ENCODE measurements at places on chromosomes 16 and 17.

- no peak for DNase-seq
Observed at GRCh38 chr16:66903544-66904427, 14.9 kb downstream of the CDH16 start.

DNA sequence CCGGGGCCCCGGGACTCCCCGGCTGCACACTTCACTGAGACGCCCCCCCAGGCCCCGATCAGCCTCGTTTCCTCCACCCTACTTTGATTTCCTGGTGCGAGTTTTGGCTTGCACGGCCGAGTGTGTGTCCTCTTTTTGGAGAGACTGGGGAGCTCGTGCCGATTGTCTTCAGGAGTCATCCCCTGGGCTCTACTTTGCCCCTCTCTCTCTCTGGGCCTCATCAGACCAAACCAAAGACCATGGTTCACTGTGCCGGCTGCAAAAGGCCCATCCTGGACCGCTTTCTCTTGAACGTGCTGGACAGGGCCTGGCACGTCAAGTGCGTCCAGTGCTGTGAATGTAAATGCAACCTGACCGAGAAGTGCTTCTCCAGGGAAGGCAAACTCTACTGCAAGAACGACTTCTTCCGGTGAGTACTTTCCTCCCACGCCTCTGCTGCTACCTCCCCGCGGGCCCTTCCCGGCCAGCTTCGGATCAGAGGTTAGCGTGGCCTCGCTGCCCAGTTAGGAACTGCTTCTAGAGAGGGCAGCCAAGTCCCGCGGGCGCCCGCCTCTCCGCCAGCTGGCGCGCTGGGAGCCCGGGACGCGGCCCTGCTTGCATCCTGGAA, 787 bp downstream of the LHX1 start:
- no peak for DNase-seq

- DNase-seq = no peak
Observed at GRCh38 chr17:80109713-80110446, 8.5 kb downstream of the GAA start.

DNA sequence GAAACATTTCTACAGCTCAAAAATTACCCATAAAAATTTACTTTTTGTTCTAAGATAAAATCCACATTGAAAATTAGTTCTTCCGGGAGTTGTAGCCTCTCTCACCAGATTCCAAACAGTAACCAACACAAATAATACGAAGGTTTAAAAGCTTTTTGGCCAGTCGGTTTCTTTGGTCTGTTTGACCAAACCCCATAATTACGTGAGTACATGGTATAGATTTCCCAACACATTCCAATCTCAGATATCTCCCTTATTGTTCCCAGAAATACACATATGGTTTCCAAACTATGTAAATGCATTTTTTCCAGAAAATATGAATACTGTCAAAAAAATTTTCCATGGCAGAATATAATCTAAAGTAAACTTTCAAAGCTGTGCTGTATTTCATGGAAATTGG, 722.0 kb downstream of the KCNJ2 start:
- DNase-seq = no peak

- peak; percentile 63 for DNase-seq
Observed at GRCh38 chr16:14309001-14309886, 238.1 kb downstream of the MRTFB start.

DNA sequence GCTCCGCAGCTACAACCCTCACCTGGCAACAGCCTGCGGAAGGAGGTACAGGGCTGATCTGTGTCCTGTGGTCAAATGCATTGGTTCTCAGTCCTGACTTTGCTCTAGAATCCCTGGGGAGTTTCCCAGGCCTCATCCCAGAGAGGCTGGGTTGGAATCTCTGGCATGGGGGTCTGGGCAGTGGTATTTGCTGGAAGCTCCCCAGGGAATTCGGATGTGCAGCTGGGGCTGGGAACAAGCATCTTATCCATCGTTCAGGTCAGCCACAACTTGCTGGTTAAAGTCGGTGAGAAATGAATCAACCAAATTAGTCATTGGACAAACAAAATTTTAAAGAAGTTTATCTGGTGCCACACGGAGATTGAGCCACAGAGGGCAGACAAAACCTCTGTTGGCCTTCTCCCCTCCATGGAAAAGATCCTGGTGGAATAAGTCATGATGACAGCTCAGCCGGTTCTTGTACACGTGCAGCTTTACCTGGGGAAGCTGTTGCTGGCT, 231.2 kb downstream of the FOXL1 start:
- DNase-seq = peak; percentile 72

- peak; percentile 35 for DNase-seq
Observed at GRCh38 chr17:59666235-59666634, 41.0 kb downstream of the PTRH2 start.

- DNase-seq = peak; percentile 19
Observed at GRCh38 chr16:10172848-10173655, 9.2 kb downstream of the GRIN2A start.

- DNase-seq = peak; percentile 89
Observed at GRCh38 chr16:55478827-55479429, at the start of gene MMP2. TSS of gene MMP2 (plus strand) at chr16:55479198. CDS start at chr16:55479480, 282 bp downstream.

DNA sequence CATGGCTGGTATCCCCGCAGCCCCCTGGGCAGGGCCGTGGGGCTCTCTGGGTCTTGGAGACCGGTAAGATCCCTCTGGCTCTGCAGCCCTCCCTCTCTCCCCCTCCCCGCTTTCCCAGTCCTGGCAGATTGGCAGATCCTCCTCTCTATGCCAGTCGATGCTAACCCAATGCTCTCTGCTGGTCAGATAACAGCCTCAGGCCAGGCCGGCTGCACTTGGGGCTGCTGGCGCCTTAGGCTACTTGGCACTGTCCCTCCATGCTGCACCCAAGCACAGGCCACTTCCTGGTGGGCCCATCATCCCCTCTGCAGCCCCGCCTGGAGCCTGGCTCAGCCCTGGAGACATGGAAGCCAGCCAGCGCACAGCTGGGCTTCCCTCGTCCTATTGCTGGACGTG, 81.7 kb downstream of the RTN4RL1 start:
- no peak for DNase-seq

DNA sequence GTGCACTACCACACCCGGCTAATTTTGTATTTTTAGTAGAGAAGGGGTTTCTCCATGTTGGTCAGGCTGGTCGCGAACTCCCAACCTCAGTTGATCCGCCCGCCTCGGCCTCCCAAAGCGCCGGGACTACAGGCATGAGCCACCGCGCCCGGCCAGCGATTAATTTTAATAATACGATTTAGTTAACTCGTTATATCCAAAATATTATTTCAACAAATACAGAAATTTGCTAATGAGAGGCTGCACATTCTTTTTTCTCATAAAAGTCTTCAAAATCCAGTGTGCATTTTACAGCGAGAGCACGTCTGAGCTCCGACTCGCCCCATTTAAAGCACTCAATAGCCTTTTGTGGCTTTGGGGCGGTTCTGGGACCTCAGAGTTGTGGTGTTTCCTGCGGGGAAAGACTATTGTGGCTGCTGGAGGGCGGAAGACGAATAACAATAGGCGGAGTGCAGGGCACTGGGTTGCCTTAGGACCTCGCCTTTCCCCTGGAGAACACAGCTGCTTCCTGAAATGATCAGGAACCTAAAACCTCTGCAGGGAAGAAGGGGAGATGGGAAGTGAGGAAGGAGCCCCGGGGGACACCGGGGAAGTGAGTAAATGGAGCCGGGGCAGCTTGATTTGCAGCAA, 2.9 kb upstream of the ZSCAN10 start:
- no peak for DNase-seq

DNA sequence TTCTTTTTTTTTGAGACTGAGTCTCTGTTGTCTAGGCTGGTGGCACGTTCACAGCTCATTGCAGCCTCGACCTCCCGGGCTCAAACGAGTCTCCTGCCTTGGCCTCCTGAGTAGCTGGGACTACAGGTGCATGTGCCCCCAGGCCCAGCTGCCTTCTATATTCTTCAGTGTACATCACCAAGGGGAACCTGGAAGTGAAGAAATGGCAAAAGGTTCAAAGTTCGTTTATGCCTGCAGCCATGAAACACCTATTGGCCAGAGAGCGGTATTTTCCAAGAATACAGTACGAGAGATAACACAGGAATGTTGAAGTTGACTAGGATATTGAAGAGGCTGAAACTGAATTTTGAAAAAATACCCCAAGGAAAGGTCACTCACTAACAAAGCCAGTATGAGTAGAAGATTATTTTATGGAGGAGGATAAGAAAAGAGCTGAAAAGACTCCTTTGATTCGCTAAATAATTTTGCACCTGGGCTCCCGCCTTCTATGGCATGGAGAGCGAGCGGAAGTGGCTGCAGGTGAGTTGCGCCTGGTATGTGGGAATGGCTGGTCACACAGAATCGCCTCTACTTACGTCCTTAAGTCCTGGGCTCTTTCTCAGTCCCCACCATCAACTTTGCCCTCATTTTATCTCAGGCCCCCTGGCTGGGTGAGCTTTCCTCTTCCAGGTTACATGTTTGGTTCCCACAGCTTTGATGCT, 9.8 kb downstream of the ST6GALNAC1 start:
- no peak for DNase-seq

- no peak for DNase-seq
Observed at GRCh38 chr17:81570964-81571363, 18.8 kb upstream of the FAAP100 start.

- DNase-seq = no peak
Observed at GRCh38 chr17:77867976-77868713, 90.4 kb upstream of the TNRC6C start.

- DNase-seq = no peak
Observed at GRCh38 chr17:17835415-17836249, 1.2 kb downstream of the SREBF1 start.

All from AG10803 (cell line).